Activated CD8-positive, alpha-beta memory T cell treated with anti-CD3 and anti-CD28 coated beads, Interleukin-2, amount 50 U/mL, for 4 hours (primary cell): ENCODE measurements at places on chromosomes 5 and 9.

DNA sequence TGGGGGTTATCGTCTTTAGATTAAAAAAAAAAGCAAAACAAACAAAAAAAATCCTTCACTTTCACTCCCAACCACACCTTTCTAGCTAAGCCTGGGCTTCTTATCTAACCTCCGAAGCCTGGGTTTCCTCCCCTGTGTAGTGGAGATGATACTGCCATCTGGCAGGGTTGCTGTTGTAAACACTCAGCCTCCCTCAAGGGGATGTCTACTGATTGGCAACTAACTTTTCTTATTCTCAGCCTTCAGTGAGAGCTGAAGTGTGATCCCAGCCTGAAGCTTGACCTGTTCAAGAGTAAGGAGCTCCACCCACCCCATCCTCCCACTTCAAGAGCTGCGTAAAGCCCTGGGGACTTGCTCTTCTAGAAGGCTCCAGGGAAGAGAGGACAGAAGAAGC lies 21.5 kb upstream of the WWC1 start:
- DNase-seq, result no peak

- DNase-seq, result no peak
Observed at GRCh38 chr5:167949435-167949834, 342.0 kb upstream of the WWC1 start.

GRCh38 chr5:96566833-96567587 lies 95.2 kb upstream of the CAST start:
- no peak for DNase-seq

DNA sequence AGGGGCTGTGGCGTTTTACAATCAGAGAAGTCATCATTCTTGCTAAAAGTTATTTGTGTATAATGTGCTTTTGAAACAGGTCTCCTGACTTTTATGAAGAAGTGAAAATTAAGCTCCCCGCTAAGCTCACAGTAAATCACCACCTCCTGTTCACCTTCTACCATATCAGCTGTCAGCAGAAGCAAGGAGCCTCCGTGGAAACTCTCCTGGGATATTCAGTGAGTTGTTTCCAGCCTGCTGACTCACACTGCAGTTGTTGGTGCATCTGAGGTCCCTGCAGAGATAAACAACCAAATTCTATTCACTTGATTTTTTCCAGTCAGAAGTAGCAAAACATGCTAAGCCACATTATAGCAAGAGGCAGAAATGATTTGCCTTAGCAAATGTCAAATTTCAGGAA lies 156.7 kb downstream of the DOCK8 start:
- no peak for DNase-seq

- no peak for DNase-seq
Observed at GRCh38 chr5:83922699-83923098, 202.0 kb upstream of the HAPLN1 start.

GRCh38 chr5:97105501-97106215 lies 36.8 kb downstream of the LIX1 start:
- no peak for DNase-seq

DNA sequence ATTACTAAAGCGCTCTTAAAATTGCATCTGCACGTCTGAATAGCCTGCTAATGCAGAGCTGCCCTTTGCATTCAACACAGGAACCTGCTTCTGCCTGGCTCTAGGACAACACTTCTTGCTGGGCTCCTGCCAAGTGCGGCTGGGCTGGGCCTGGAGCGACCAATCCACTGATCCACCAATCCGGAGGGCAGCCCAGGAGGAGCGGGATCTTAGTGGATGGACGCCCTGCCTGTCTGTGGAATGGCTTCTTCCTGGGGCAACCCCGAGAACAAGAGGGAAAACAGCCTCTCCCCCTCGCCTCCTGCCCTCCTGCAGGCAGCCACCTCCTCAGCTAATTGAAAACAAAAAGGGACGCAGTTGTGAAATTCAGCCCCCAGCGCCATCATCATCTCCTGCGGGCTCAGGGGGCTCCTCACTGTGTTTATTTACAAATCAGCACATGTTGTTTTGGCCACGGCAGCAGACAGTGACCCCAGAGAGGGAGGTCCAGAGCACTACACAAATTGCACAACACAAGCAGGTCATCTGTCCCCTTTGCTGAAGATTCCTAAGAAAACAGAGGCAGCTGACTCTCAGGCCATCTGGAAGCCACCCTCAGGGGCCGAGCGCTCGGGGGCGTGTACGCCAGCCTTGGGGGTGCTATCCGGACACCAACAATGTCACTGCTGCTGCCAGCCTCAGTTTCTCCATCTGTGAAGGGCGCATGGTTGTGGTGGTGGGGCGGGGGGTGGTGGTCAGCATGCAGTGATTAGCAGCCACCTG lies 57.3 kb downstream of the GADD45G start:
- no peak for DNase-seq

DNA sequence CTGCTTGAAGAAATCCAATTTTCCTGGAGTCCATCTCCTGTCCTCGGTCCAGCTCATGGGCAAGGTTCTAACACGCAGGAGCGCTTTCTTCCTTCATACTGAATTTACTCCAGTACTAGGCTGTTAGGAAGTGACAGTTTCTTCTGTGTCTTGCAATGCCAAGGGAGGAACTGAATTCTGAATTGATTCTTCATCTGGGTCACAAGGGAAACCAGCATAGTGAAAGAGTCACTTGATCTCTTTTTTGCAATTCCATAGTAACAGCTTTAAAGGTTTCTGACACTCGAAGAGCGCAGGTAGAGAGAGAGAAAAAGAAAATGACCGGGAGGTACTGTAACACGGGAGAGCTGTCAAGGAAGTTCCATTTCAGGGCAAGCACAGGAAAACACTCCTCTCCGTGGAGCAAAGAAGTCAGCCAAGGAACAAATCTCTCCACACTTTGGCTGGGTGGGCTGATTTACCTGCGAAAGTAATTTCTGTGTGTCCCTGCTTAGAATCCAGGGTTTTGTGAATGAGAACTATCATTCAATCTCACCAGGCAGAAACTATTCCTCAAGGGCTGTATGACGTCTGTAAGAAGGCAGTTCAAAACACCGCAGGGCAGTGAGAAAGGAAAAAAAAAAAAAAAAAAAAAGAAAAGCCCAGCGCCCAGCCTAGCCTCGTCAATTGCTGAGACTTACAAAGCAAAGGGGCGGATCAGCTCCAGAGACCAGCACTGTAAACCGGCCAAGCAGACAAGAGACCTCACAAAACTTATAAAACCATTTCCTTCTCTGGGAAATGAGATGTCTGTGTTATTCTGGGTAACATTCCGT lies 617.8 kb downstream of the PDE4D start:
- no peak for DNase-seq

DNA sequence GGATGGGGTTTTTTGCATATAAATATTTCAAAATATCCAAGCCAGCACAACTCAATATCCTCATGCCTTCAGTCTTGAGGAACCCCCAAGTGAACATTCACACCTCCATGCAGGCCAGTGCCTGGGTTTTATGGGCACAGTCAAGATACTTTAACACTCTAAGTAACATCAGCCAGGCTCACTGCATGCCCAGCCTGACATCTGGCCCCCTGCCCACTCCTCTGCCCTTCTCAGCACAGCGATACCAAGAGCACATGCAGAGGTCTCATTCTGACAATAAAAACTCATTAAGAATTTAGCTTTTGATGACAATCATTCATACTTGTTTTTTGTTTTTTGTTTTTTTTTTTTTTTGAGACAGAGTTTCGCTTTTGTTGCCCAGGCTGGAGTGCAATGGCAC lies 250.0 kb downstream of the CWC27 start:
- no peak for DNase-seq

- peak; percentile 45 for DNase-seq
Observed at GRCh38 chr9:98081477-98082219, 25.1 kb downstream of the NANS start.

GRCh38 chr5:97097326-97098230 lies 44.8 kb downstream of the LIX1 start:
- DNase-seq, result no peak

DNA sequence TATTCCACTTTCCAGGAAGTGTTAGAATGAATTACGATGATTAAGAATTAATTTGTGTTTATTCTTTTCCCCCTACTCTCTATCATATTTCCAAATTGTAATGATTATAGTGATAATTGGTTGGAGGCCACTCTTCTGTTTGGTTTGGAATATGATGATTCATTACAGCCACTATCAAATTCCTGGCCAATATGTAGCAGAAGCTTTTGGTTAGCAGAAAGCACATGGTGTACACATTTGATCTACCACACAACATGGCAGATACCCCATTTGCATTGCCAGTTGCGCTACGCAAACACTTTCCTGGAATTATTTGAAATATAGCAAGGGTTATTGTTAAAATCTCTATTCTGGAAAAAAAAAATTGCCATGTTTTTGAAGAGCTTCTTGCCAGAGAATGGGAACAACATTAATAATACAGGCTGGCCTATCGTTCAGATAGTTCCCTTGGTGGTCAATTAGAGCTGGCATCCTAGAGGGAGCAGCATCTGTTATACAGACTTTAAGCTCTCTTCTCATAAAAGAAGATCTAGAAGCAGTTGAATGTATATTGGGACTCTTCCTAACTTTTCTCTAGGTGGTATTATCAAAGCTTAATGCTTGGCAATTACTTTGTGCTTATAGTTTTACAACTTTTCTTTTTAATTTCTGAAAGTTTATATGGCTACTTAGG lies 455.0 kb upstream of the ACTBL2 start:
- no peak for DNase-seq

DNA sequence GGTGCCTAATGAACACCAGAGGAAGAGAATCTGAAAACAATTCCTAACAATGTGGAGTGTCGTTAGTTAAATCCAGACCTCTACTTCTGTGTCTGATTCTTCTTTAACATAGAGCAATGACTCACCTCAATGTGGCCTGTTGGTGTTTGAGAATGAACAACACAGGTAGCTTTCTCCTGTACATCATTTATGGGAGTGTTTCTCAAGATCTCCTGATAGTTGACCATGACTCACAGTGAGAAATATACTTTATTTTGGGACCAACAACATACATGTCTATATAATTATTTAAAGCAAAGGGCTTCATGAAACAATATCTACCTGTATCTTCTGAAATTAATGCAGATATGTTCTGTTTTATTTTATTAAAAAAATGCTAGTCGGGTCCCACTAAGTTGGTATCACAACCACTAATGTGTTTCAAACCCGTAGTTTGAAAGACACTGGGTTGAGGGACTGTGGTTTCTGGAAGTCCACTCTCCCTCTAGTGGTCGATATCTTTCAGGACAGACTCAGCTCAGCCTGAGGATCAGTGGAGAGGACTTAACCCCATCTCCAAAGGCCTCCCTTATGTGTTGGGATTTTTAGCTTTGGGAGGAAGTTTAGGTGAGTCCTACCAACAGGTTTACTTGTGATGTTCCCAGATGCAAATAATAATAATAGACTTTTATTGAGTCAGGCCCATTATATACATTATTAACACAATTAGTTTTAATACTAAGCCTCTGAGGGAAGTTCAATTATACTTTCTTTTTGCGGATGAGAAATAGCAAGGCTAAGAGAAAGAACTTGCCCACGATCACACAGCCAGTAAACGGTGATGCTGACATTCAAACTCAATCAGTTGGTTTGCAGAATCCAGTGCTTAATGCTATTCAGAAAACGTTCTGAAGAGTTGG lies 70.0 kb upstream of the KLF9 start:
- no peak for DNase-seq

DNA sequence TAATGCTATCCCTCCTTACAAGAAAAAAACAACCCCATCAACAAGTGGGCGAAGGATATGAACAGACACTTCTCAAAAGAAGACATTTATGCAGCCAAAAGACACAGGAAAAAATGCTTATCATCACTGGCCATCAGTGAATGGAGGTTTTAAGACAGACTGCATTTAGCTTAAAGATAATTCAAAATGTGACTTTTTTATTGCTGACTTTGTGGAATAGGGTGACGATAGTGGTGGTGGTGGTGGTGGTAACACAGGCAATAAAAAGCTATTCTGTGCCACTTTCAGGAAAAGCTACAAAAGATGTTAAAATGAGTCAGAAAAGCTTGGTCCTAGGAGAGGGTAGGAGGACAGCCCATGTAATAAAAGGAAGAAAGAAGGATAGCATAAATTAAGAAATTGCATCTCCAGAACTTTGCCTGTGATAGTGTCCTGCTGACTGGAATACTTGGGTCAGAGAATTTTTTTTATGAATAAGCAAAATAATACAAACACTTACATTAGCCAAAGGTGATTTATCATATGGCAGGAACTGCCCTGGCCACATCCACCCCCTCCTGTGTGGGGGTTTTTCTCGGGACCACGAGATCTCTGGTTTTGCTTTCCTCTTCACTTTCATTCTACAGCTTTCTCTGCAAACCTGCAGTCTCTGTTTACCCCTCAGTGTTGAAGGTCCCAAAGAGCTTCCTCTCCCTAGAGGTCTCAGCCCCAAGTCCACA lies 186.7 kb downstream of the DRD1 start:
- DNase-seq, result no peak

DNA sequence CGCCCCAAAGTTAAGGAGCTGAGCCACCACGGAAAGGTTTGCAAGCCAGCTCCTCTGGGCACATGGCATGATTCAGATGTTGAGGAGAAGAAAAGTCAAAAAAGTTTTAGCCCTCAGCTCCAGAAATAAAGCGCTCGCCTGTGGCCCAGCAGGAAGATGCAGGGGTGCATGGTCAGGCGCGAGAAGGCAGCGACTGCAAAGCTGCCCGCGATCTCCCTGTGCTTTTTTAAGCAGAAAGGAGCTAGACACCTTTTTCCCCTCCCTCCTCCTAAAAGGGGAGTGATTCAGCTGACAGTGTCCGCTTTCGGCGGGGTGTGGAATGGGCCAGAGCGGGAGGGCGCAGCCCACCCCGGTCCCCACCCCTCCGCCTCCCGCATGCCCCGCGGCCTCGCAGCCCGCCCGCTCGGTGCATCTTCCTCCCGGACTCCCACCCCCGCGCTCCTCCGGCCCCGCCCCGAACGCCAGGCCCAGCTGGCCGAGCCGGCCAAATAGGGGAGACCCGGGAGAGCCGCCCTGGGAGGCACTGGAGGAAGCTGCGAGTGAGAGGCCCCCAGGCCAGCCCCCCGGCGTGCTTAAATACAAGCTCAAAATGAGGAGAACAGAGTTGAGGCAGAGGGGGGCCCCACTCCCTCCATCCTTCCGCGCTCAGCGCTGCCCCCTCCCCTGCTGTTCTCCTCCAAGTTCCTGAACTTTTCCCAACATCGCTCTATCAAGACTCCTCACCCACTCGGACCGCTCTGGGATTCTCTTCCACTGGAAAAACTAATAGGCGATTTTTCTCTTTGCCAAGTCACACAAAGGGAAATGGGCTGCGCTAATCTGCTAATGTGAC lies at the start of gene ADAMTS12:
ADAMTS12 (minus strand) TSS at position 203 of the 832 bp plus-strand sequence; CDS start at position 69, 134 bp downstream.
- DNase-seq, result no peak

GRCh38 chr9:18240213-18240612 lies 233.7 kb upstream of the ADAMTSL1 start:
- DNase-seq, result no peak

GRCh38 chr5:52767766-52768480 lies 19.8 kb upstream of the ITGA1 start:
- DNase-seq, result no peak

GRCh38 chr5:120613729-120614128 lies 149.6 kb downstream of the PRR16 start:
- DNase-seq, result no peak
